Cerebellar nuclear complex (tissue), 1 donor: ENCODE measurements at places on chromosomes 12 and 14.

DNA sequence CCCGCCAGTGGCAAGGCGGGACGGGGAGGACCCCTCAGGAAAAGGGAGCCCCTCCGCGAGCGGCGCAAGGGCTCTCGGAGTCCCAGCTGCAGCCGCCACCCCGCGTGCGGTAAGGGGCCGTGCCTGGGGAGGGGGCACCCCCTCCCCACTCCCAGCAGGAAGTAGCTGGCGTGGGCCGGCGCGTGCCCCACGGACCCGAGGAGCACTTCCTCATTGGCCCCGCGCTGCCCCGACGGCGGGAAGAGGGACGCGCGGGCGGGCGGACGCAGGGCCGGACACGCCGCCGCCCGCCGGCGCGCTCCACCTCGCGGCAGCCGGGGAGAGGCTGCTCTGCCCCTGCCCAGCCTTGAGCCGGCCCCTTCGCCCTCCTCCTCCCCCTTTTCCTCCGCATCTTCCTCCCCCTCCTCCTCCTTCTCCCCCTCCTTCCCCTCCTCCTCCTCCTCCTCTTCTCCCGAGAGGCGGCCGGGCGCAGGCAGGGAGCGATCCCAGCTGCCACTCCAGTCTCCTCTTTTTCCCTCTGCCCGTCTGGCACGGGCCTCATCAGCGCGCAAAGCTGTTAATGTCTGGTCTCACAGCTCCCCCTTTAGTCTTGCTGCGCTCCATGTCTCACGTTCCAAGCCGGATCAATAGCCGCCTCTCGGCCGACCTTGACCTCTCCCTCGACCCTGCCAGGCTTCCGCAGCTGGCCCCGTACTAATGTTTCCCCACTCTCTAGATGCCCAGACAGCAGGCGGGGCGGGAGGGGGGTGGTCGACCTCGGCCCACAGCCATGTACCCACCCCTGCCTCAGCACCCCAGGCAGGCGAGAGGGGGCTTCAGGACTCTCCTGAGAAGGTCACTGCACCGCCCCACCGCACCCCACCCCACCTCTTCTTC lies 2.6 kb upstream of the BCL11B start:
- no peak for DNase-seq

DNA sequence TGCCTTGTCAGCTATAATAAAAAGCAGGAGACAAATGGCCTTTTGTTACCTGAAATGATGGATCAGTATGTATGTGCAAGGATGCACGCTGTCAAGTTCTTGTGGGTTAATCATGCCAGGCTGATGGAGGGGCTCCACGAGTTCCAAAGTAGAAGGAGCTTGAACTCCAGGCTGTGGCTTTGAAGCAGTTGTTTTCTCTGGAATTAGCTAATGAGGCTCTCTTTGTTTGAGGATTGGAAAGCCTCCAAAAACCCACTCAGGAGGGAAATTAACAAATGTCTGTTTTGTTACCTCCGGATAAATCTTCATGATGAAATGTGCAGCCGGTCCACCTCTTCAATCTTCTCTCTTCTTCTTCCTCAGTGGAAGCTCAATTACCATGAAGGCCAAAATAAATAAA lies 605.5 kb downstream of the DIO2 start:
- DNase-seq = peak; percentile 49

DNA sequence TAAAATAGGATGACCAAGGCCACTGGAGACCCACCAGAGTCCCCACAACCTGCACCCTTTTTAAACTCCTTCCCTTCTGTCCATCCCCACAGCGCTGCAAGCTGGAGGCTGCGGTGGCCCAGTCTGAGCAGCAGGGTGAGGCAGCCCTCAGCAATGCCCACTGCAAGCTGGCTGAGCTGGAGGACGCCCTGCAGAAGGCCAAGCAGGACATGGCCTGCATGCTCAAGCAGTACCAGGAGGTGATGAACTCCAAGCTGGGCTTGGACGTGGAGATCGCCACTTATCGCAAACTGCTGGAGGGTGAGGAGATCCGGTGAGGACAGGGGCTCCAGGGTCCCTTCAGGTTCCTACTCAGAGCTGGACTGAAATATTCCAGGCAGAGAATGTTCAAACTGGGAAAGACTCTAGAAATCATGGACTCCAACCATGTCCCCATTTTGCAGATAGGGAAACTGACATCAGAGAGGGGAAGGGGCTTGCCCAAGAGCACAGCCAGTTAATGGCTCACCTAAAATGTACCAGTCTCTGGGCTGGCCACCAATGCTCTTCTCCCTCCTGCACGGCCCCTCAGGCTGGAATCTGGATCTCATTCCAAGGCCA lies 17.2 kb downstream of the KRT85 start:
- DNase-seq = no peak

GRCh38 chr12:110826592-110827200 lies 20.1 kb upstream of the CCDC63 start:
- no peak for DNase-seq

DNA sequence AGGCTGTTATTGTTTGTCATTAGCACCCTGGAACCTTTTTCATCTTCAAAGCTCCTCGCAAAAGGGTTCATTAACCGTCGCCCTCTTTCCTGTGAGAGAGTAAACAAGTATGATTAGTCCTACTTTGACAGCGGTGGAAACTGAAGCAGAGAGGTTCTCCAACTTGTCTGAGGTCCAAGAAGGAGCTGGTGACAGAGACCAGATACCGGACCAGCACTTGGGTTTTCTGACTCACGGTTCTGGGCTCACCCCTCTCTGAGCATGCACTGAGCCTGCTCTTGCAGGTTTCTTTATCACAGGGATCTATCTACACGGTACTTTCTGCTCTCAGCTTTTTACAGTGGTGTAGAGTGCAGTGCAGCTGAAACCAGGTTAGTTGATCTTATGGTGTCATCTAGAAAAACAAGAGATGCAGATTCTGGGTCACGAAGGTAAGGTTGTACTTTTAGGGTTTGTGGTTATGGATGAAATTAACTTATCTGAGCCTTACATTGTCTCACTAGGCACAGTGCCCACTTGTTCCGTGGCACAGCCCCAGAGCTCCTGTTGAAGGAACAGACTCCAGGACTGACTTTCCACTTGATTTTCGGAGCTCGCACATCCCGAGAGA lies 62.1 kb downstream of the PPP2R5C start:
- DNase-seq = no peak

DNA sequence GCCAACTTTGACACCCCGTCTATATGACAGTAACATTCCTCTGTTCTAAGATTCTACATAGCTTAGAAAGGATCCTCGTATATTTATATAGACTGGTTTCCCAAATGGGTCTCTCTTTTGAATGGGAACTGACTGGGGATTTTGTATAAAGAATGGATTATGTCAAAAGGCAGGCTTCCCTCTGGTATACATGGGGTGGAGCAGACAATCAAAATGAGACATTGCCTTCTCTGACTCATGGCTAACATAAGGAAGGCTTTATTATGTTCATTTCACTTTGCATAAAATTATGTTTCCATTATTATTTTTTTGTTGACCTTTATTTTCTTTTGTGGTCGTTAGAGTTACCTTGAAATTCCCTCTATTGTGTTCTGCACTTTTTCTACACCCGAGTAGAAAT lies 211.1 kb downstream of the ALG10B start:
- DNase-seq = no peak

DNA sequence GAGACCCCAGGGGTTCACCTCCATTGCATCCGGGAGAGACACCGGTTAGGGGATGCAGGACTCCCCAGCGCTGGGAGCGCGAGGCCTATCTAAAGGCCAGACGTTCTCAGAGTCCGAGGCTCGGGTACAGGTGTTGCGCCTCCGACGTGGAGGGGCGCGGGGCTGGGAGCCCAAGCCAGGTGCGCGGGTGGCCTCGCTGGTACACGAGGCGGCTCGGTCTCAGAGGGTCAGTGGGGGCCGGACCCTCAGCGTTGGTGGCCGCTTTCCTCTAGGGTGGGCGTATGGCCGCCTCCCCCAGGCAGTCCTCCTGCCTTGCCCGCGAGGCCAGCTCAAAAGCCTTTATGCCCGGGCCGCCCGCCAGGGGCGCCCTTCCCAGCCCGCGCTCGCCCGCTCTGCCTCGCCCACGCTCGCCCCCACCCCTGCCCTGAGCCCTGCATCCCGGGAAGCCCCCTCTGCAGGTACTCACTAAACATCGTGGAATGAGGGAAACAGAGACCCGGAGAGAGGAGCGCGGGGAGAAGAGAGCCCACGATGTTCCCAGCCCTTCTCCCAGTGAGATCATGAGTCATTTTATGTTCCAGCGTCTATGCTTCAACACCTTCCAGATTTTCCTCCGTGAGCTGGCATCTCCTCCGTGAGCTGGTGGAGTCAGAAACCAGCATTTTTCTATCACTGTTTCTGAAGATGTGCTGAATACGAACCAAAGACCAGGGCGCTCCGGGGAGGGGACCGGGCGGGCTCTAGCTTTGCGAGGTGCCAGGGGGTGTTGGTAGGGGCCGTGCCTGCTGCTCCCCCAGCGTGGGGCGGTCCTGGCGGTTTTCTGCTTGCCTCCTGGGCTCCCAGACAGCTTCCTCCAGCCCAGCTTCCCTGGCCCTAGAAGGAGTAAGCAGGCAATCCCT lies 73.8 kb downstream of the DIO3 start:
- DNase-seq = no peak

GRCh38 chr12:11901701-11902524 lies 168.8 kb upstream of the BCL2L14 start:
- no peak for DNase-seq

DNA sequence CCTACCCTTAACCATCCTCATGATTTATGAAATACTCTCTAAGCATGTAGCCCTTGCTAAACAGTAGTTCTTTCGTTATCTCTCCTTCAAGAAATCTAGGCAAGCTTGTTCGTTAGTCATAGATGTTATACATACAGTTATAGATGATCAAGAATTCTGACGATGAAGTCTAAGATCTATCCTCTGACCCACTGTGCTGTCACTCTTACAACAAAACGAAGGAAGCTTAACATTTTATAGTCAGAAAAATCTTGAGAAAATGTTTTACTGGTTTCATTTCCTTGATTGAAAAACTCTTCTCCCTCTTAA lies 68.9 kb downstream of the SPPL3 start:
- DNase-seq = no peak
